Kasumi-1 (cell line): ENCODE measurements at places on chromosomes 4 and X.

GRCh38 chr4:148955564-148956297, 513.5 kb upstream of the NR3C2 start:
- no peak for DNase-seq

DNA sequence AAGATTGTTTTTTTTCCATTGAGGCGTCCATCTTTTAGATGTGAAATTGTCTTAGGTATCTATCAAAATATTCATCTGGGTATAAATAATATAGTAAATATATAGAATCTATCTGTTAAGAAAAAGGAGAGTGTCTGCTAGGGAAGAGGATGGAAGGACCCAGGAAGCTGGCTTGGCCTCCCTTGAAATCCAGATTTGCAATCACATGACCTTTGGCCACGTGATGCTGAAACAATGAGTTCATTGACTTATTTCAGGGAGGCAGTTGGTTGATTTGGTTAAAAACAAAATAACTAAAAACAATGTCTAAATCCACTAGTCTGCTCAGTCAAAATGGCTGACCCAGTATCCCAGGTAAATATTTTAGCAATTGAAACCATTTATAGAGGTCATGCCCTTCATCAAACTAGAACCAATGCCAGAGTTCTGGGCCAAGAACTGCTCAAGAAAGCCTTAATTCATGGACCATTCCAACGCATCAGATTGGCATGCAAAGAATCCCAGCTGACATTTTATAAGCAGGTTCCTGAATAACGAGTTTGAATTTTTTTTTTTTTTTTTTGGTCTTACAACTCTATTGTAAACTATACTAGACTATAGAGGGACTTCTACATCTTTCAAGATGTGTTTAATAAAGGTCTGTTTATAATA, 172.7 kb downstream of the MID1 start:
- DNase-seq = no peak

- no peak for DNase-seq
These were observed 154.3 kb upstream of the DCAF8L1 start for GRCh38 chrX:28135378-28136047.

DNA sequence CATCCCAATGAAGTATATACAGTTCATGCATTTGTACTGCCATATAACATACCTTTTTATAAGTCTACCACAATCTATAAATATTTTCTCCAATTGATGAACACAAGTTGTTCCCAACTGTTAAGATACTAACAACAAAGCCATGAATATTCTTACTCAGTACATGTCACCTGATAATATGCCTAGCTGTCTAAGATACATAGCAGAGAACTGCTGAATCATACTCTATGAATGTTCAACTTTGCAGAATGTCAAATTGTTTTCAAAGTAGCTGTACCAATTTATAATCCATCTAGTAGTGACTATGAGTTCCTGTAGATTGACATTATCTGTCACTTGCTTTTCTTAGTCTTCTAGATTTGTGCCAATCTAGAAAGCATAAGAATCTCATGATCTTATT, 84.9 kb downstream of the RAB28 start:
- DNase-seq = no peak

DNA sequence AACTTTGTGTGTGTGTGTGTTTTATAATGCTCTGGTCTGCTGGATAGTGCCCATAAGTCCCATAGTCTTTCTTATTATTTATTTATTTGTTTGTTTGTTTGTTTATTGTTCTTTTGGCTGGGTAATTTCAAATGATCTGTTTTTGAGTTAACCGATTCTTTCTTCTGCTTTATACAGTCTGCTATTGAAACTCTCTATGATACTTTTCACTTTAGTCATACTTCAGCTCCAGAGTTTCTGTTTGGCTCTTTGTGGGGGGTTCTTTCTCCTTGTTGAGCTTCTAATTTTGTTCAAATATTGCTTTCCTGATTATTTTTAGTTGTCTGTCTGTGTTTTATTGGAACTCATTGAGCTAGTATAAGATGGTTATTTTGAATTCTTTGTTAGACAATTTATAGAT, 10.0 kb downstream of the CXCL3 start:
- DNase-seq = no peak

DNA sequence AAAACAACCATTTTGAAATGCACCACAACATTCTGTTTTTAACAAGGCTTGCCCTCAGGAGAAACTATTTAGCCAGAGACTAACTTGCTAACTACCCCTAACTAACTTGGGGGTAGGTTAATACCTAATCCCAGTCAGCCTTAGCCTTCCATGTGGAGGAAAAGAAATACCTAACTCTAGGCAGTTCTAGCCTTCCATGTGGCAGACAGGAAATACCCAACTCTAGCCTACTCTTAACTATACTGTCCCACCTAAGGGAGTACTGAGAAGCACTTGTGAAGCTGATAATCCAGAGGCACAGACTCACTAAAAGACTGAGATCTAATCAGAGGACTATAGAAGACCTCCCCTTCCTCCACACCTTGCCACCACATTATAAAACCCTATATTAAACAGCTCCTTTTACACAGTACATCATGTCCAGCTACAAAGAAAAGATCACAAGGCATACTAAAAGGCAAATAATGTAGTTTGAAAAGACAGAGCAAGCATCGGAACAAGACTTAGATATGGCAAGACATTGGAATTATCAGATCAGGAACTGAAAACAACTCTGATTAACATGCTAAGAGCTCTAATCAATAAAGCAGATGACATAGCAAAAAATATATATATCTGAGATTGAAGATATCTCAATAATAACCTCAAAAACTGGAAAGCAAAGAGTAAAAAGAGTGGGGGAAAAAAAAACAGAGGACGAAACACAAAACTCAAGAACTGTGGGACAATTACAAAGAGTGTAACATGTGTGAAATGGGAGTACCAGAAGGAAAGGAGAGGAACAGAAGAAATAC, 52.2 kb downstream of the FRYL start:
- no peak for DNase-seq

- no peak for DNase-seq
These were observed 54.9 kb downstream of the PGRMC2 start for GRCh38 chr4:128232719-128233118.

GRCh38 chr4:42460043-42460442, 62.8 kb downstream of the SHISA3 start:
- DNase-seq = no peak

DNA sequence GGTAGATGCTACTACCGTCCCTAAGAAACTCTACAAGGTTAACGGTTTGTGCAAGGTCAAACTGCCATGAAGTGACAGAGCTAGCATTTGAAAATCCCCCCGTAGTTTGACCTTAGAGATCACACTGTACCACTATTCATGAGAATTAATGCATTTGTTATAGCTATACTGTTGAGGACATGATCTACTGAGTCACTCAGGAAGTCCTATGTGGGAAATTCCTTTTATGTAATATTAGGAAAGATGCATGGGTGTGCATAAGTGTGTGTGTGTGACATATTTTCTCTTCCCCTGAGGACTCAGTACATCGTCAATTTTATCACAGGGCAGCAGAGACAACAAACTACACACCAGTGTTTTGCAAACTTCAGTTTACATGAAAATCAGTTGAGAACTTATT, 141.1 kb downstream of the FBXW7 start:
- no peak for DNase-seq

DNA sequence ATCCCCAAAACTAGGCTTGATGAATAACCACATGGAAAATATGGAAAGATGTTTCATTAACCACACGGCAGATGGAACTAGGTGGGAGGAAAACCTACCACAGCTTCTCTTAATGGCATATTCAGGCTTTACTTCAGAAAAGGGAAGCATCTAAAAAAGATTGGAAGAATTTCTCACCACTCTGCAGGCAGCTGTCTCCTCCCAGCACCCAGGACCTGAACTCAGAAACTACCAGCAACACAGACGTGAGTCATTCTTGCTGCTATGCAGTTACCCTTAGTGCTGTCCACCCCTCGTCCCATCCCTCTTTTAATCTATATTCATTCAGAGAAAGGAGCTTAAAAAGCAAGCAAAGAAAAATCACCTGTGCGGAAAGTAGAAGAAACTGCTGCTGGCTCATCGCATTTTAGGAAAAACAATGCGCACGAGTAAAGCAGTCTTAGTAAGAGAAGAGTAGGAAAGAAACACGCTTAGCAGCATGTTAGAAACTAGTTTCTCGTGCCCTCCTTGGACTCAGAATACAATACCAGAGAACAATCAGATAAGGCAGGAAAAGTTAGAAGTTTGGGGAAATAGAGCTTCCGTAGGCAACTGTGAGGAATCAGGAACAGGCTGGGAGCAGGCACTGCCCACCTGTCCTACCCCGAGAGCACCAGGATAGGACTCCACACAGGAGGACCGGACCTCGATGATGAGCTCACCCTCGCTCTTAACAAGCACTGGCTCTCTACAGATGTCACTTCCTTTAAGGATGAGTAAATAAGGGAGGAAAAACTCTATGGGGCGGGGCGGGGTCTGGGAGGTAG, 48.1 kb upstream of the ENPP6 start:
- DNase-seq = peak; percentile 85

DNA sequence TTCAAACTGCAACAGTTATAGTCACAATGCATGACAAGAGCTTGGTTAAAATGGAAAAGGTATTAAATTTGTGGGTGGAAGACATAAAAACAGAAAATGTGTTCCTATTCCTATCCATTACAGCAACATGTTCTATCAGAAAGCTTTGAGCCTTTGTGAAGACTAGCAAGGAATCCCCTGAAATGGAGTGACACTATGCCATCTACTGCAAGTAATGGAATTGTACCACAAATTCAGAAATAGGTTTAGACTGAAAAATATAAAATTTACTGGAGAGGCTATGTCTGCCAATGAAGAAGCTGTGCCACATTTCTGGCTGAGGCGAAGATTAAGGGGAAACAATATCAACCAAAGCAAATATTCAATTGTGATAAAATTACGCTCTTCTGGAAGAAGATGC, 247.9 kb downstream of the ADAM29 start:
- DNase-seq = no peak

GRCh38 chr4:168273838-168274237, 44.7 kb downstream of the DDX60 start:
- no peak for DNase-seq

DNA sequence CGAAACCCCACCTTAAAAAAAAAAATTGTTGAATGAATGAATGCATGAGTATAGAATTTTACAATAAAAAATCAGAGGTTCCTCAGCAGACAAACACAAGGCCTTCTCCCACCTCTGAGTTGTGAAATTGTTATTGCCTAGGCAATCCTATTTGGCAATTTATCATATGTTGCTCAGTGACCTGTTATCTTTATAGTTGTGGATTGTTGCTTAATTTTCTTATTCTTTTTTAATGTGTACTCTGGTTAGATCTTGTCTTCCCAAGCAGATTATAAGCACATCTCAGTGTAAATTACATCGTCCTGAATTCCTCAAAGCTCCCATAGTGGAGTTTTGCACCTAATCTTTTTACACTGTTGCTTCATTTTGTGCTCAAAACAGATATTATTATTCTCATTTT, 71.9 kb downstream of the RBM47 start:
- no peak for DNase-seq

DNA sequence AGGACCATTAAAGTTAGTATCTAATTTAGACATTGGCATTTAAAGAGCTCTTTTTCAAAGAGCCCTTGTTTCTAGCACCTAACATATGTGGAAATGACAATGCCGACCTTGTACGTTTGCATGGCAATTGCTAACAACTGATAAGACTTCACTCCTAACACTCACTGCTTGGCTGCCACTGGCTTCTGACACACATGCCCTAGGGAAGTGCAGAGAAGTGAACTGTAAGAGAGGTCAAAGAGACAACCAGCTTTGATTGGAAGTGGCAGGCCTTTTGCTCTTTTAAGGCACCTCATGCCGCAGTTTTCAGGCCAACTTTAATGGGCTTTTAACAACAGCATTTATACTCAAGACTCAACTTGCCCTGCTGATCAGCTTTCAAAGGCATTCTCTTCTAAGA, 158.4 kb downstream of the RAB28 start:
- no peak for DNase-seq

DNA sequence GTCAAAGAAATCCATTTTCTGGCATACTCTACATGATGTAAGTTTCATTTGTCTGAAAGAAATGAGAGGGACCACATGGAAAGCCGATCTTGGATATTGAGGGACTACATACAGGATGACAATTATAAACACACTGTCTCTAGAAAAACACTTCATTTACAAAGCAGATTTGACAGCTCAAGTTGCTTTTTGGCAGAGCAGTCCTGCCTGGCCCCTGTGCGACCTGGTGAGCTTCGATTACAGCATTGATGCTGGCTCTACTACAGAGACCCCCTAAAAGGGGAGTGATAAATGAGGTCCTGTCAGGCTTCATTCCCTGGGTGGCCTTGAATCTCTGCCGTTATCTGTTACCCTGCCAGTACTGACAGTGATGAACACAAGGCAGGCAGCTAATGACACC, 215.2 kb upstream of the NOCT start:
- DNase-seq = no peak

DNA sequence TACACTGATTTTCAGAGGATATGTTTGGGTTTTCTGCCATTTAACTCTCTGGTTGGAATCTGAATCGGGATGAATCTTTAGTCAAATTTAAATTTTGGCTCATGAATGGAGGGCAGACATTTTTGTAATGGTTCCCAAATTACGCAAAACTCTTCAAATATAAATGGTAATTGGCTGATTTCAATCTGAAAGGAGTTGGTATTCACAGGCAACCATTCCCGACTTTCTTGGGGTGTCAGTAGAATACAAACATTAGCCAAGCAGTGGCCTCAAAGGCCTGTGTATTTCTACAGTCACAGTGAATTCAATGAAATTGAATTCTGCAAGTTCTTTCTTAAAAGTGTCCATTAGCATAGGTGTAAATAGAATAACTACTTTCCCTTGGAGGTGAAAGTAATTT, 668.8 kb upstream of the PRKX start:
- no peak for DNase-seq

- DNase-seq = no peak
These were observed 294.6 kb upstream of the STS start for GRCh38 chrX:6852869-6853268.

DNA sequence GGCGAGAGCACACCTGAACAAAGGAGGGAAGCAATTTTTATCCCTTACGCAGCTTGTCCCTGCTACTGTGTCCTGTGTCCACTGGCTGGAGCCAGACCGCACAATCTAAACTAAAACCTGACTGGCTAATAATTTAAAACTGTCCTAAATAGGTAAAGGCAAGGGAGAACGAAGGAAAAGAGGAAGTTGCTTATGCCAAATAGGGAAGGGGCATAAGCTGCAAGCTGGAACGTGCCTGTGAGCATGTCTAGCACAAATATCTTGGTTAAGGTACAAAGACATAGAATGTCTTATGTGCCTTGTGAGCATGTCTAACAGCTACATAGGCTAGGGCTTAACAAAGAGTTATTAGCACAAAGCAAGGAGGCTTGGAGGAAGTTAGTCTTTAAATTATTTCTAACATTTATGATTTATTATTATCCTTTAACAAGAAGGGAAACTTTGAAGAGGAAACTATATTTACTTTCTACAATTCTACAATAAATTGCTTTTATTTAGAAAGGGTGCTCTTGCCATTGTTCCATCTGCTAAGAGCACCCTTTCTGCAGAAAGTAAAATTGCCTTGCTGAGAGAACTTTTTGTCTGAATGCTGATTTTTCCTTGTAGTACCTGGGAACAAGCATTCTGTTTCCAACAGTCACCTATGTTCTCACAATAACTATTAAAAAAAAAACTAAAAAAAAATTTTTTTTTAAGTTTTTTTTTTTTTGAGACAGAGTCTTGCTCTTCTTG, 80.6 kb upstream of the CBR4 start:
- peak; percentile 80 for DNase-seq

GRCh38 chrX:13159886-13160285, 115.5 kb upstream of the FAM9C start:
- DNase-seq = no peak
